ENCODE measurements at places on chromosomes 5 and 9.
A peak's percentile ranks its signal among the peaks of the same experiment; 100 is the strongest.

DNA sequence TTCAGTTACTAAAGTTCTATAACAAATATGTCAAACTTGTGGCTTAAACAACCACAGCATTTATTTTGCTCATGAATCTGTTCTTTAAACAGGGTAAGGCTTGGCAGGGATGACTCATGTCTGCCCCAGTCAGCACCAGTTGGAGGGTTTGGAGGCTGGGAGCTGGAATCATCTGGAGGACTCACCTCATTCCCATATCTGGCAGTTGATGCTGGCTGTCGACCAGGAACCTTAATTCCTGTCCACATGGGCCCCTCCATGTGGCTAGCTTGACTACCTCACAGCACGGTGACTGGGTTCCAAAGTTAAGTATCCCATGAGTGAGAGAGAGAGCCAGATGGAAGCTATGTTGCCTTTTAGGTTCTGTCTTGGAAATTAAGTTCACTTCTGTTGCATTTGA lies 13.8 kb upstream of the CCL28 start:
- DNase-seq: no peak

GRCh38 chr5:168879929-168880328 lies 300.8 kb upstream of the PANK3 start:
- no peak for DNase-seq

- DNase-seq: no peak
Observed at GRCh38 chr5:95733107-95733665, 2.0 kb downstream of the RHOBTB3 start.

- no peak for DNase-seq
Observed at GRCh38 chr9:89842267-89842768, 237.5 kb downstream of the GADD45G start.

- no peak for DNase-seq
Observed at GRCh38 chr5:131355971-131356528, 92.2 kb downstream of the CDC42SE2 start.

GRCh38 chr5:140322751-140323731 lies 20.1 kb upstream of the PFDN1 start:
- DNase-seq: no peak

- DNase-seq: peak; percentile 48
Observed at GRCh38 chr5:108749128-108749861, 1.6 kb downstream of the FER start.

DNA sequence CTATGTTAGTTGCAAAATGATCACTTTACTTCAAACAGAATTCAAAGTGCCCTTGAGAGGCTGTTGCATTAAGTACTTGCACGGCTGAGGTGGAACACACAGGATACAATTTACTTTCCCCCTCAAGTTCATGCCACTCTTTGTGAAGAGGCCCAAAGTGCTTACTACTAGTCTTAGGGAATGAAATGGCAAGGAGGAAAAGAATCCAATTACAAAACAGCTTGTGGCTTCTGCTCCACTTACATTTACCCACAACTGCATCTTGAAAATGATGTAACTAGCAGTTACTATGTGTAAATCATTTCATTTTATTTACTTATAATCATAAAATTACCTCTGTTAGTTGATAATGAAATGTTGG lies 14.6 kb downstream of the FOXD1 start:
- no peak for DNase-seq

DNA sequence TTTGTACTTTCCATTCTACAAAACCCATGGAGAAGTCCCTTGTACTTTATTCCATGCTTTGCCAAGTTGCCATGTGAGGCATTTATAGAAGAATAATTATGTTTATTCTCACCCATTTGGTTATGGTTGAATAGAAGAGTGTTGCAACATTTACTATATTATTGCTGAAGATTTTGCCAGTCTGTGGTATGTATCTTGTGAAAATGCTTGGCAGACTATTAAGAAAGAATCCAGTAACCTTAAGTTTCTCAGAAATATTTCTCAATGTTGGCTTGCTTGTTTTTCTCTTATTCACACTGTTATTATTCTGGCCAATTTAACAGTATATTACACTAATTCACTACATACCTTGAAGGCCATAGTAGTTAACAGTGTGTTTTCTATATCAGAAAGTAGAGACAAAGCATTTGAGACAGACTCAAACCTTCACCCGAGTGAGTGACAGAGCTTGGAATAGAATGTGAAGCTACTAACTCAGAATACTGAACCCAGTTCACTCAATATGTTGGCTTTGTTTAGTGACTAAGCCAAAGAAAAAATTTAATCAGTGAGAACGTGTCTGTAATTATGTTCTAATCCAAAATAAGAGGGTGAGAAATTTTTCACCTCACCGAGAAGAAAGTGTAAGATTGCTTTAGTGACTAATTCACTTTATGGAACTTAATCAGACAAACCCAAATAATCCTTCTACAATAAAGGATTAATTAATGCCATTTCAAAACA lies 184.4 kb downstream of the CWC27 start:
- no peak for DNase-seq

GRCh38 chr5:19241690-19242089 lies 746.3 kb downstream of the CDH18 start:
- DNase-seq: no peak

DNA sequence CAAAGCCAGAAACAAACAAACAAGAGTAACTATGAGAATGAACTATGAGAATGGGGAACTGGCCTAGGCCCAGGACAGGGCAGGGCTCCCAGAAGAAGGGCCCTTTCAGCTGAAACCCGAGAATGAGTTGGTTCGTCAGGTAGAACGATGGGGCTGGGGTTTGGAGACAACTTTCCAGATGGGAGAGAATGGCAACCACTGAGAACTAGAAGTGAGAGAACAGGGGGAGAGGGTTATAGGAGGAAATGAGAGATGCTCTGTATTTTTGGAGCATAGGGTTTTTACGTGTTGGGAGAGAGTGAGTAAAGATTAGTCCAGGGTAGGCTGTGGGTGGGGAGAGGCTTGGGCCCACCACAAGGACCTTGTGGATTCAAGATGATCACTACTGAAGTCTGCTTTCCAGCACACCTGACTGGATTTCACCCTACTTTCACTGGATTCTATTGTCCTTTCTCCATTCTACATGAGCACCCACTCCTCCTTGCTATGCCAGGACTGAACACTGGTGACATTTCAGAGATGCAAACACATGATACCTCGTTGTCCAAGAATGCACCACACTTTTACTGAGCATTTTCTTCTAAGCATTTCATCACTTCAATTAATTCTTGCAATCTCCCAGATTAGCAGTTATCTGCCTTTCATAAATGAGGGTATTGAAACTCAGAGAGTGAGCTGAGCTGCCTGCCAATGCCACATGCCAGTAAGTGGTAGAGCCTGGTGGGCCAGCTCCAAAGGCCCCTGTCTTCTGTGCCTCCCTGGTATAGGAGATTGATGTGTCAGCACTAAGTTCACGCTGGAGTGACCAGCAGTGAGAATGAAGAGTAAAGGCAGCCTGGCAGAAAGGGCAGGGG lies 3.2 kb upstream of the TMEM268 start:
- DNase-seq: no peak

DNA sequence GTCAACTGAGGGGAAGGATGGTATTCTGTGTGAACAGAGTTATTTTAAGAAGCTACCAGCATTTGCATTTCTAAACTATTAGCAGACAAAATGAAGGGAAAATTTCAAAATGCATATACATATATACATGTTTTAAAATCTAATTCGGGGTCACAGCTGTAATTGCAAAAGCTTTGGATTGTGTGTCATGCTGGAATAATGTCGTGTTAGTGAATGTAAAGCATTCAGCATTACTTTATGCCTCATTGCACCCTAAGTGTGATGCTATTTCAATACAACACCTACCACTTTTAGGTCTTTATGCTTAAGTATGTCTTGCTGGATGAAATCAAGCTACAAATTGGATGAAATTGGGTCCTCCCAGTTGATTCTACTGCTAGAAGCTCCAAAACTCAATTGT lies 687.6 kb upstream of the MEF2C start:
- DNase-seq: no peak

DNA sequence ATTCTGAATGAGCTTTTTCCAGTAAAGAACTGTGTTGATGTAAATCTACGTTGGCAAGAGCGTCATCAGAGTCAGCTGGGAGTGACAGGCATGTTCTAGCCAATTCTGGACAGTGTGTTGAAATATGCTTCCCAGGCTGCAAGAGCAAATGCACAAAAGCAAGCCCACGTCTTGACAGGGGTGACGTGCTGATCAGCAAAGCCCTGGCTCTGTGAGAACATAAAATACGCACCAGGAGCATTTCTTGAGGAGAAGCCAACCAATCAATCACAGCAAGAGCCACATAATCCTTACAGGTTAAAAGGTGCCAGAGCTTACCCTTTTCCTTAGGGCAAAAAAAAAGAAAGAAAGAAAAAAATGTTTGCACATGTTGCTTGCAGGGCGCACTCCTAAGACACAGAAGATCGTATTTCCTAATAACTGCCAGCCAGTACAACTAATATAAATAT lies 148.1 kb downstream of the PDE4D start:
- DNase-seq: no peak

GRCh38 chr5:95915999-95916686 lies 45.5 kb downstream of the ELL2 start:
- DNase-seq: no peak

- no peak for DNase-seq
Observed at GRCh38 chr9:96884443-96884842, 30.1 kb upstream of the ZNF782 start.

GRCh38 chr9:126521089-126521488 lies 92.6 kb upstream of the LMX1B start:
- no peak for DNase-seq

GRCh38 chr9:138074516-138074915 lies 196.9 kb downstream of the CACNA1B start:
- DNase-seq: no peak

DNA sequence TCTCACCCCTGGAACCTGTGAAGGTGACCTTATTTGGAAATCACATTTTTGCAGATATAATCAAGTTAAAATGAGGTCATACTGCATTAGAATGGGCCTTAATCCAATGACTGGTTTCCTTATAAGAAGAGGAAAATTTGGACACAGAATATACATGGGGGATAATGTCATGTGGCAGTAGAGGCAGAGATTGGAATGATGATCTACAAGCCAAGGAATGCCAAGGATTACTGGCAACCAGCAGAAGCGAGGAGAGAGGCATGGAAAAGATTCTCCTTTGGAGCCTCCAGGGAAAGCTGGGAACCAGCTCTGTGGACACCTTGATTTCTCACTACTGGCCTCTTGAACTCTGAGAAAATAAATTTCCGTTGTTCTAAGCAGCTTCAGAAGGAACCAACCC lies 20.2 kb upstream of the CEP78 start:
- DNase-seq: no peak

GRCh38 chr5:179195561-179196404 lies 135.6 kb downstream of the ZNF354C start:
- DNase-seq: no peak

GRCh38 chr9:19385786-19386501 lies 5.9 kb upstream of the RPS6 start:
- DNase-seq: no peak

DNA sequence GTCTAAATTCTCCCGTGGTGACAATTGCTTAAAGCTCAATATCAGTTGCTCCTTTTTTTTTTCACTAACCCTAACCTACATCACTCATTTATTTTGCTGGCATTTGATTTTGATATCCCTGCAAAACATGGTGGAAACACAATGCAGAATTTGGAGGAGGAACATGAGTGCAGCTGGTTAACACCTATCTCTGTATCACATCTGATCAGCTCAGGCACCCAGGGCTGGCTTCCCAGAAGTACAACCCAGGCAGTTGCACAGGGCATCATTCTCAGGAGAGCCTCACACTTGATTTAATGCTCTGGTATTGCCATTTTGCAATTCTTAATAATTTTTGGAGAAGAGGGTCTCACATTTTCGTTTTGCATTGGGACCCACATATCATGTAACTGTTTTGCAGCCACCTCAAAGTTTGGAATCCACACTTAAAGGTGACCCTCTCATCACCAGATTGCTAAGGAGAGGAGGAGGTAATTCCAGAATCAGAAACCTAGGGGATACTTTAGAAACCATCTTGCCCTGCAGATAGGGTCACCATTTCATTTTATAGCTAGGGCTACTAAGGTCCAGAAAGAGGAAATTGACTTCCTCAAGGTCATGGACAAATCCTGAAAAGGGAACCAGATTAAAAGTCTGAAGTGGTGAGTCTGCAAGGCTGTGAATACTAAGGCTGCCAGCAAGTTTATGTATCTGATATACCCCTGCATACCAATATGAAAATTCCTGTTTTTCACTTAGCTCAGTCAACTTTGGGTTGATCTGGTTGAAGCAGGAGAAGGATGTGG lies 19.3 kb upstream of the ADAM19 start:
- DNase-seq: no peak

GRCh38 chr9:128113526-128114325 lies 13.8 kb downstream of the PTGES2 start:
- no peak for DNase-seq

- DNase-seq: no peak
Observed at GRCh38 chr5:78661691-78662090, 13.1 kb upstream of the LHFPL2 start.

- DNase-seq: no peak
Observed at GRCh38 chr5:17317473-17317872, 100.0 kb downstream of the BASP1 start.

GRCh38 chr5:119347574-119347973 lies 8.2 kb upstream of the TNFAIP8 start:
- DNase-seq: no peak

DNA sequence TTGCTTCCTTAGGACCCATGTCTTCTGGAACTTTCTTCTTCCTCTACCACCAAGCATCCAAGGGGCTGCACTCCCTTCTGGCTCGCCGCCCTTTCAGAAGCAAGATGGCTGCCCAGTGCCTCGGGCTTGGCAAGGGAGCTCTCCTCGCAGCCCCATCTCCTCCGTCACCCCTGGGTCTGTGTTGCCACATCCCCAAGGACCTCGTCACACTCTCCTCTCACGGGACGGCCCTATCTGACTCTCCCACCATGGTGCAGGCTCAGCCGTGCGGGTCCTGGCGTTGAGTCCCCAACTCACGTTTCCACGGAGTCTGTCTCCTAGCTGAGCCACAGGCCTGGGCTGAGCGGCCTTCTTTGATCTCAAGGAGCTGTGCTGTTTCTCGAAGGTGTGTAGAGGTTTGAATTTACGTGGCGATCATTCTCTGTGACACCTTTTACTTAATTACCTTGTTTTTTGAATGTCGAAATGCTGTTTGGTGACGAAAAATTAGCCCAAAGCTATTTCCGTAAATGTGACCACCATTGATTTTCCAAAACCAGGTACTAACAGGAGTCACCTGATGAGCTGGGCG lies 15.0 kb upstream of the SCGB3A1 start:
- DNase-seq: no peak

- DNase-seq: no peak
Observed at GRCh38 chr5:149071756-149072155, 8.9 kb upstream of the SH3TC2 start.

- DNase-seq: no peak
Observed at GRCh38 chr5:124059200-124059599, 547.2 kb downstream of the CSNK1G3 start.

- DNase-seq: no peak
Observed at GRCh38 chr9:93460689-93461413, 7.5 kb upstream of the FAM120AOS start.
